ENCODE measurements at places on chromosomes 7 and 10.

DNA sequence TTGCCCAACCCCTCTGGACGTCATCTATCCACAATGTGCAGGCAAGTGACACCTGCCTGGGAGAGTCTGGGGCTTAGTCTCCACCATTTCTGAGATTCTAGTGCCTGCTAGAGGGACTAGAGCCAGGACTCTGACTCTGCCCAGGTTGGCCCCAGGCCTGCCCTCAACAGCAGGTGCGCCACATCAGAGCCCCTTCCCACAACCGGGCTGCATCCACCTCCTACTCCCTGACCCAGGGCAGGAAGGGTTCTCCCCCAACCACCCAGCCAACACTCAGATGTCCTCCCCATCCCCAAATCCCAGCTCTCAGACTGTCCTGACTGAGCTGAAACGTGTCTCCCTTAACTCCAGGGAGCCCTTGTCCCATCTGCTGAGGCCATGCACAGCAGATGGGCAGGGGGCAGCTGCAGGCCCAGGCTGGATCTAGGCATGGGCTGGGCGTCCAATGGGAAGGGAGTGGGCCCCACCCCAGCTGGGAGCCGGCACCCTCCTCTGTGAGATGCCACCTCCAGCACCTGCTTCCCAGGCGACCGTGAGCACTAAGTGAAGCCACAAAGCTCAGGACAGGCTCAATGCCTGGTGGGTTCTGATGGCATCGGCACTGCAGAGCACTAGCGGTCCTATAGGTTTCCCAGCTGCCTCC, 49.2 kb downstream of the RASGEF1A start:
- no peak for DNase-seq

GRCh38 chr7:6423942-6424701, 23.6 kb downstream of the DAGLB start:
- DNase-seq: no peak

DNA sequence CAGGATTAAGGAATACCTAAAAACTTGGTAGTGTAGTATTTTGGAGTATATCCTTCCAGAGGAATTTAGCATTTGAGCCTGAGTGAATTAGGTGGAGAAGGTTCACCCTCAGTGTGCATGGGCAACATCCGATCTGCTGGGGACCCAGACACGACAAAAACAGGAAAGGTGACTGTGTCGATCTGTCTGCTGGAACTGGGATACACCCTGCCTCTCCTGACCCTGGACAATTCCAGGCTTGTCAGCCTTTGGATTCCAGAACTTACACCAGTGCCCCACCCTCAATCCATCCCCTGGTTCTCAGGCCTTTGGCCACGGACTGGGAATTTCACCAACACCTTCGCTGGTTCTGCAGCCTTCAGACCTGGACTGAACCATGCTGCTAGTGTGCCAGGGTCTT, 41.9 kb downstream of the PTPRE start:
- no peak for DNase-seq

- DNase-seq: no peak
Observed at GRCh38 chr10:91610919-91611318, 22.0 kb downstream of the PPP1R3C start.

- no peak for DNase-seq
Observed at GRCh38 chr7:113285411-113285810, 167.1 kb upstream of the SMIM30 start.

GRCh38 chr7:156038345-156038744, 226.1 kb upstream of the SHH start:
- no peak for DNase-seq

GRCh38 chr7:129332254-129333035, 101.8 kb upstream of the STRIP2 start:
- no peak for DNase-seq

GRCh38 chr10:69272624-69273023, 5.7 kb upstream of the HK1 start:
- DNase-seq: no peak

GRCh38 chr10:36089790-36090440, 447.8 kb upstream of the FZD8 start:
- DNase-seq: no peak

DNA sequence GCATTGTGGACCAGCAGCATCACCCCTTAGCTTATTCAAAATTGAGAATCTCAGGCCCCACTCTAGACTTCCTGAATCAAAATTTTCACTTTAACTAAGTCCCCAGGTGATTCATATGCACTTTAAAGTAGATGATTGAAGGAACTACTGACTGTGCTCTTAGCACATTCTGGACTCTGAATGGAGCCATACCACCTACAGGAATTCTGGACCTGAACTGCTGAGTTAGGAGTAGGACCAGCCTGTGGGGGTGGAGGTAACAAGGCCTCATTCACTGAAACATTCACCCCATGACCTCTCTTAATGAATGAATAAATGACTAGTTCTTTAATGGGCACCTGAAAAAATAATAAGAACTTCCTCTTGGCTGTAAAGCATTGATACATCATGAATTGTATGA, 7.3 kb downstream of the PDK4 start:
- DNase-seq: no peak

DNA sequence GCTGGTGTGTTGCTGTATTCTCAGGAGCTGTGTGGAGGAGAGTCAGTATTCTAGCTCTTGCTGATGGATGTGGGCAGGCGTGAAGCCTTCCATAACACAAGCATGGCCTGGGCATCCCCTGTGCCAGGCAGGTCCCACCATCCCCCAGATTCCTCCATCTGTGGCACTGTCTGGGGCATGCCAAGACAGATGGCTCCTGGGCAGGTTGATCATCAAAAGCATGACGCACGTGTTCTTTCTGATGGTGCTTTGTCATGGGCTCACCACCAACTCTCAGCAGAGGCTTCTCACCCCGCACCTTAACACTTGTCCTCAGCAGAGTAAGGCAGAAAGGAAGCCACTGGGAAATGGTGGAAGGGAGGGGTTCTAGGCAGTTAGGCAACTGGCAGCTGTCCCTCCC, 364.3 kb downstream of the PLXNA4 start:
- DNase-seq: no peak

Data from activated CD4-positive, alpha-beta memory T cell treated with anti-CD3 and anti-CD28 coated beads for 36 hours (primary cell).